Stimulated activated CD8-positive, alpha-beta memory T cell treated with anti-CD3 and anti-CD28 coated beads, Interleukin-4, amount 100 ng/mL, for 1 hour (primary cell): ENCODE measurements at places on chromosomes 7 and 10.

DNA sequence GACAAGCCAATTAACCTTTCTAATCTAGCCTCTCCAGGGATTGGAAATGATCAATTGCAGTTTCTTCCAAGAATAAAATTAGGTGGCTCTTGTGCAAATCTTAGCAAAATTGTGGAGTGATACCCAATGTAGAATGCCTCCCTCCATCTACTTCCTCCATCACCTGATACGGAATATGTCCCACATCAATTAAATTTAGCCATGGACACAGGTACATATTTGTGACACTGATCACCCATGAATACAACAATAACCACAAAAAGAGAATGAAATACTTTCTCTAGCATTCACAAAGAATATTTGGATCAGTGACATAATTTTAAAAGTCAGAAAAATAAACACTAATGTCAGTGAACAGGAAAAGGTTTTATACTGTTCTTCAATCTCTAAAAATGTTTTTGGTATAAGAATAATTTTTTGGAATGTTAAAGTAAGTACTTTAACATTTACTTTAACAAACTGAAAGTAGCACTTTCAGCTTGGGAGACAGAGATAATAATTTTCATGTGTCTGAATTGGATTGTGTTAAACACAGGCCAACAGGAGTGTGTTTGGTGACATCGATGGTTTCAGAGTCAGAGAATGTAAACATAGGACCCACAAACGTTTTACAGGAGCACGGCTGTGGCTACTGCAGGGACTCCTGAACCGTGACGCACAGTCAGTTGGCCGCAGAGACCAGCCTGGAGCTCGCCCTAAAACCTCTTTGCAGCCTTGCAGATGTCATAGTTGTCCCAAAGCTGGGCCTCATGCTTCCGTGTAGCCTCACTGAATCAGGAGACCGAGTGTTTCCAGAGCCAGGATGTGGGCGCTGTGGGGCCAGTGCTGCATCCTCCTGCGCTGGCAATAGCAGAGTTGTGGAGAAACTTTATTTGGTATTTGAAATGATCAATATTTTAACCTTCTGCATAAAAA, 7.2 kb downstream of the RBM20 start:
- DNase-seq, result no peak

- DNase-seq, result no peak
These were observed 394.8 kb downstream of the KIF20B start for GRCh38 chr10:90096196-90096595.

- DNase-seq, result no peak
These were observed 89.1 kb upstream of the SP4 start for GRCh38 chr7:21338728-21339164.

DNA sequence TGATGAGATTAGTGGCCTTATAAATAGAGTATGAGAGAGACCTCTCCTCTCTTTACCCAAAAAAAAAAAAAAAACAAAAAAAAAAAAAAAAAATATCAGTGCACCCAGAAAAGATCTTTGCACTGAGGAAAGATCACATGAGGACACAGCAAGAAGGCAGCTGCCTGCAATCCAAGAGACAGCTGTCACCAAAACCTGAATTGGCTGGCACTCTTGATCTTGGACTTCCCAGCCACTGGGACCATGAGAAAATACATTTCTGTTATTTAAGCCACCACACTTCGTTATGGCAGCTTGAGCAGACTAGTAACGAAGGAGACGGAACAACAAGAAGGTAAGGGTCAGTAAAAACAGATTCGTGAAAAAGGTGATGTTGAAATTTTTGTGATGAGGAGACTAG, 47.0 kb downstream of the TMEM106B start:
- DNase-seq, result no peak

DNA sequence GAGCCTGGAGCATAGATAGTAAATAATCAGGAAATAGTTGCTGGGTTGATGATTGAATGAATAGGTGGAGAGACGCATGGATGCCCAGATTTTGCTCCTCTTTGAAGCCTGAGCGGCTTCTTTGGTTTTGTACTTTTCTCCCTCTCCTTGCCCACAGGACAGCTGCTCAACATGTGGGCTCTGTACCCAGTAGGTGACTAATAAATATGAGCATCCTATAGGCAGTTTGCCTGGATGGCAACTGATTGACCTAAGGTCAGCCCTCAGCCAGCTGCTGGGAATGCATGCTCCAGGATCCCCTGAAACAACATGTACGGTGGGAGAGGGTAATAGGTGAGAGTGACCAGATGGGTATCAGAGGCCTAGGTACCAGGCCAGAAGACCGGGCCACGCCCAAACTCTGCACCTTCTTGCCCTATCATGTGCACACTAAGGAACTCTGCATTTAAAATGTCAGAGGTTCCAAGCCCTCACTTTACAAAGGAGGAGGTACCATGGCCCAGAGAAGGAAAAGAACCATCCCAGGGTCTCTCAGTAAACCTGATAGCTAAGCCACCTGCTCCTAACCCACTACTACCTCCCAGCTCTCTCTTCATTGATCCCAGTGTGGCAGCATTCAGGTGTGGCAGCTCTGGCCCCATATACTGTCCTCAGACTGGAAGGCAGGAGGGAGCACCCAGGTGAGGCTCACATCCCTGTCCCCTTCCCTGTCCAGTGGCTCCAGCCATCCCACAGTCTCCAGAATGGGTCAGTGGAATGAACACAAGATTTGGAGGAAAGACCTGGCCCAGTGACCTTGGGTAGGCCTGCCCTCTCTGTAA, 2.7 kb upstream of the ZCCHC24 start:
- DNase-seq, result no peak

GRCh38 chr7:31747553-31747952, 60.5 kb downstream of the PPP1R17 start:
- no peak for DNase-seq

DNA sequence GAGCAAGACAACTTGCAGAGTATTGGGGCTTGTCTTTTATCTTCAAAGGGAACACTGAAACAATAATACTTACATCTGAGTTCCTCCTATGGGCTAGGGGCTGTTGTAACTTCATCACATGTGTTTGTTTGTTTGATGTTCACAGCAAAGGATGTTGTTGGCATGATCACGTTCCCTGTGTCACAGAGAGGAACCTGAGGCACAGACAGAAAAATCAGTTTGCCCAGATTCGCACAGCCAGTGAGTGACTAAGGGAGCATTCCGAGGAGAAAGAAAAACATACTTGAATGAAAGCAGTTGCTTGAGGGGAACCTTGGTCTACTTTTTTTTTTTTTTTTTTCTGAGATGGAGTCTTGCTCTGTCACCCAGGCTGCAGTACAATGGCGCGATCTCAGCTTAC, 87.2 kb upstream of the PFKP start:
- no peak for DNase-seq

- DNase-seq, result no peak
These were observed 138.1 kb downstream of the HERPUD2 start for GRCh38 chr7:35556515-35557471.

DNA sequence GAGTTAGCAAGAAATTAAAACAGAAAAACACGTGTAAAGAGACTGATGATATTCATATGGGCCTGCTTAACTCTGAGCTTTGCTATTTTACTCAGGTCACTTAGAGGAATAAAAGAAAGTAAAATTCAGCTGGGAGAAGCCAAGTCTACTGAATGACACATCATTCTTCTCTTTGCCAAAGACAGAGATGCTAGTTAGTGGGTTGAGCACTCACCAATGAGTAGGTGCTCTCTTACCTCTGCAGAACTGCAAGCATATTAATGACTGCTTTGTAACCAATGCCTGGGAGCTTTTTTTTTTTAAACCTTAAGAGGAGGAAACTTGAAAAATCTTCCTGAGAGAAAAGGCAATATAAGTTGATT, 44.8 kb upstream of the BAMBI start:
- DNase-seq, result no peak

DNA sequence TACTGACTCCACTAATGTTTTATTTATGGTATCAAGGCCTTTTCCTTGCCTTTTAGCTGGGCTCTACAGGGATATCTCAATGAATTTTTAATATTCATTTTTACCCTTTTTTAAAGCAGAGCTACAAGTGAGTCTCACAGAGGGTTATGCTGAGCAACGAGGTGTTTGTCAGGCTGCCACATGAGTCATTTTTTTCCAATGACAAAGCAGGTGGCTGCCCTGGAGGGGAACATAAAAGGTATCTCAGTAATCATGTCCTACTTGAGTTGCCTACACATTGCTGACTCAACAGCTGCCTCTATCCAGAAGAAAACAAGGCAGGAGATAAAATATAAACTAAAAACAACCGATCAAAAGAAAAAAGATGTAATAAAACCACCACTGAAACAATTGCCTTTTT, 1004.9 kb upstream of the POT1 start:
- no peak for DNase-seq

DNA sequence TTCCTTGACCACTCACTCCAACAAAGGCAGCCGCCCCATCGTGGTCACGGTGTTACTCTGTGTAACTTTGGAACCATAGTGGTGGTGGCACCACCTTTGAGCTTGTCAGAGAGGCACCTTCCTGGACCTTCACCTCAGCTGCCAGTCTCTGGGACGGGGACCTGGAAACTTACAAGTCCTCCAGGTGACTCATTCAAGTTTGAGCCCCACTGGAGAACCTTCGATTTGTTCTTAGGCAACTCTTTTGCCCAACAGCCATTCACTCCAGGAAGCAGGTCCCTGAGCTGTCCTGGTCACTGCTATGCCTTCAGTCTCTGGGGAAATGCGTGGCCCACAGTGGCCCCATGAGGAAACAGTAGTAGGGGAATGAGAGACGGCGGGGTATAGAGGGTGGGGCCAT, 17.2 kb downstream of the STX1A start:
- DNase-seq, result no peak

DNA sequence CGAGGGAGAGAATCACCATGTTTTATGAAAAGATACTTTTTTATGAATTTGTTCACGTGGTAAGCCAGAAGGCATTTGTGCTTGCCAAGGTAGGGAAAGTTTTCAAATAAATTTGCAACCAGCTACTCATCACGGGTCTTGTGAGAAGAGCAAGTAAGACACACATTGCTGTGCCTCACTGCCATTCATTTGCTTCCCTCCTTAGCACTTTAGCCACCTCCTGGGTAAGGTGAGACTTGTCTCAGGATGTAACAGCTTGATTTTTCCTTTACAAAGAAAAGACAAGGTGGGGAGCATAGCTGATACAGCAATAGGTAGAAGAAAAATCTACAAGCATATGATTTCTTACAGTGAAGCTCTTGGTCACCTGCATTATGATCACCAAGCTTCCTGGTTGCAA, 342.4 kb upstream of the GRM3 start:
- no peak for DNase-seq

DNA sequence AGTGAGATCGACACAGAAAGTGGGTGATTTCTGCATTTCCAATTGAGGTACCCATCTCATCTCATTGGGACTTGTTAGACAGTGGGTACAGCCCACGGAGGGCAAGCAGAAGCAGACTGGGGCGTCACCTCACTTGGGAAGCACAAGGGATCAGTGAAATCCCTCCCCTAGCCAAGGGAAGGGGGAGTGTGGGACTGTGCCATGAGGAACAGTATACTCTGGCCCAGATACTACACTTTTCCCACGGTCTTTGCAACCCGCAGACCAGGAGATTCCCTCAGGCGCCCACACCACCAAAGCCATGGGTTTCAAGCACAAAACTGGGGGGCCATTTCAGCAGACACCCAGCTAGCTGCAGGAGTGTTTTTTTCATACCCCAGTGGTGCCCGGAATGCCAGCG, 99.8 kb downstream of the ODAD2 start:
- no peak for DNase-seq

- no peak for DNase-seq
These were observed 45.6 kb downstream of the SORCS1 start for GRCh38 chr10:107118866-107119265.

DNA sequence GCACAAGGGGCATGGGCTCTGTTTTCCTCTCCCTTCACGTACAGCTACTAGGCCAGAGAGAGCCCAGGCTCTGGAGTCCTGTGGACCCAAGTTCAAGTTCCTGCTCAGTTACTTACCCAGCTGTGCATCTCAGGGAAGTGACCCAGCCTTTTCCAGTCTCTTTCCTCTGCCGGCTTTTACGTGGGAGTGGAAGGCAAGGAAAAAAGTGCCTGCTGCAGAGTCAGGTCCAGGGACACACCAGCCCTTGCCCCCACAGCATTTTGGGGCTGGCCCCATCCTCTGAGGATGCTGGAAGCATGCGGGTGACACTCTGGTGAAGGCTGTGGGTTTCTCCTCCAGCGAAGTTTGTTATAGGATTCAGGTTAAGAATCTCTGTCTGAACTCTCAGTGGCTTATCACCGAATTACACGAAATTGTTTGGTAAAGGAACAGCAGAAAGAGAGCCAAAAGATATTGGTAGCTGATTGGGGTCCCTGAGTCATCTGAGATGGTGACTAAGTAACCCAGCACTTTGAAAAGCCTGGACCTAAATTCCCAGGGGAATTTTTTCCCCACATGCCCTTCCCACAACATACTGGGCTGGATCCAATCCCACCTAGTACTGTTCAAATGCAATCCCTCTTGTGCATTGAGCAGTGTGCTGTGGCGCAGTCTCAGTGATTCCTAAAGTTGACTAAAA, 424.3 kb downstream of the RPS24 start:
- DNase-seq, result no peak

GRCh38 chr7:66352071-66352470, 146.9 kb downstream of the TPST1 start:
- no peak for DNase-seq

- no peak for DNase-seq
These were observed 39.2 kb upstream of the ENO4 start for GRCh38 chr10:116810120-116810500.

DNA sequence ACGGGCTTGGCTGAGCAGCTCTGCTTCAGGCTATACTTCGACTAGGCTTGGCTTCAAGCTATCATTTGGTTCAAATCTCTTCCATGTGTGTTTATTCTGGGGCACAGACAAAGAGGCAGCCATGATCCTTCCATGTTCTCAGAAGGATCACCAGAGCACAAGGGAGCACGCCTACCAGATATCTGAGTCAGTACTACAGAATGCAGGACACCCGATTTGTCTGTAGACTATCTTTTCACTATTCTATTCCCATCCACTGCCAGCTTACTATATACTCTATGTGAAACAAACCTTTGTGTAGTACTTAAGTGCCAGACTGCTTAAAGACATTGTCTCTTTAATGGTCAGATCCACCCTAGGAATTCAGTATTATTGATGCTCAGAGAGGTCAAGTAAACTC, 35.1 kb downstream of the CH25H start:
- DNase-seq, result no peak

- DNase-seq, result no peak
These were observed 17.4 kb upstream of the SPOCK2 start for GRCh38 chr10:72105710-72106109.

- no peak for DNase-seq
These were observed 1.1 kb downstream of the ARHGAP12 start for GRCh38 chr10:31927565-31927883.

DNA sequence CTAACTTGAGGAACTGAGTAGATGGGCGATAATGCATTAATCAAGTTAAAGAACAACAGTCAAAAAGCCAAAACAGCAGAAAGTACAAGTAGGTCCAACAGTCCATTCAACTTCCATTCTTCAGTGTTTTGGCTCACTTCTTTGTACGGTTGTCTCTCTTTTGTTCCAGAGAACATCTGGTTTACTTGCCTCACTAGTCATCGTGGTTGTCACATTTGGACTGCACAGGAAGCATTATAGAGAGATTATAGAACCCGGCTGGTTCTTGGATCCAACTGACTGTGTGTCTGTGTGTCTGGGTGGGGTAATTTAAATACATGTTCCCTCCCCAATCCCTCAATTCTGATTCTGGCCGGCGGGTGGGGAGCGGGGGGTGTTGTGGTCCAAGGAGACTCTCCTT, 1.8 kb upstream of the CEP41 start:
- DNase-seq, result no peak
